ENCODE measurements at places on chromosomes 3 and 15. TPM values are rescaled to one million over a fixed set of nuclear protein-coding genes. Genes with fewer than 3 reads are reported as not detected.

GRCh38 chr3:142808103-142808917 lies 80.6 kb downstream of the PCOLCE2 start:
- DNase-seq = no peak

GRCh38 chr3:163562625-163563024 lies 1515.7 kb downstream of the SI start:
- no peak for DNase-seq

DNA sequence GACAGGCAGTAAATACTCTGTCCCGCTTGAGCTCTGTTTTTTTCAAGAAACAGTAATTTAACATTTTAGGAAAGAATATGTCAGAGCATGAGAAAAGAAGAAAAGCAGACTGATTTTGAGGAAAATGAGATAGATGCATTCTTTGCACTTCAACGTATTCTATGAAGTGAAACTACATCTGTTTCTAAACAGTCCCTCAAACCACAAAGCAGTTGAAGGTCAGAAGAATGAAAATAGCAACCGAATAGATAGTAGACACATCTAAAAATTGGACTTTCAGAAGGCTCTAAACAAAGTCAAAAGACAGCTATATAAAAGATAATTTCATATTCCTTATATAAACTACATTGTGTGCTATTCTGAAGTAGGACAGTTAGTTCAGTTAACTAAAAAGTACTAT lies 172.6 kb upstream of the LRRC3B start:
- DNase-seq = no peak

- no peak for DNase-seq
These were observed 188.3 kb downstream of the IL5RA start for GRCh38 chr3:2921903-2922302.

- no peak for DNase-seq
These were observed 116.2 kb downstream of the CHSY1 start for GRCh38 chr15:101135532-101136166.

GRCh38 chr15:36622197-36622795 lies 42.9 kb downstream of the CDIN1 start:
- DNase-seq = no peak

- no peak for DNase-seq
These were observed 89.4 kb downstream of the EFL1 start for GRCh38 chr15:82173108-82173507.

DNA sequence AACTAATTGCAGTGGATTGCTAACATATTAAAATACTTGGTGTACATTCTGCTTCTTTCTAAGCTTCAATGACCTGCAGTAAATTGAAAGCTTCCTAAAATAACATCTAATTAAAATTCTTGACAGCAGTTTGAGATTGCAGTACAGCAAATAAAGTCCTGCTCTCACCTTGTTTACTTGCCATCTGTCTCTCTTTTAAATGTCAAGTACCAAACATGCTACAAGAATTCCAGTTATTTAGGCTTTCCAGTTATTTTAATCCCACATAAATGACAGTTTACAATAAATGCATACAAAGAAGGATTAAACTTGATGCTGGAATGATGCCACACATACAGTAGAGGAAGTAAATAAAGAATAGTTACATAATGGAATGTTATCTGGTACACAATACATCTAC lies 33.2 kb downstream of the CBLB start:
- DNase-seq = no peak

GRCh38 chr3:16848007-16848406 lies 36.7 kb upstream of the PLCL2 start:
- no peak for DNase-seq

DNA sequence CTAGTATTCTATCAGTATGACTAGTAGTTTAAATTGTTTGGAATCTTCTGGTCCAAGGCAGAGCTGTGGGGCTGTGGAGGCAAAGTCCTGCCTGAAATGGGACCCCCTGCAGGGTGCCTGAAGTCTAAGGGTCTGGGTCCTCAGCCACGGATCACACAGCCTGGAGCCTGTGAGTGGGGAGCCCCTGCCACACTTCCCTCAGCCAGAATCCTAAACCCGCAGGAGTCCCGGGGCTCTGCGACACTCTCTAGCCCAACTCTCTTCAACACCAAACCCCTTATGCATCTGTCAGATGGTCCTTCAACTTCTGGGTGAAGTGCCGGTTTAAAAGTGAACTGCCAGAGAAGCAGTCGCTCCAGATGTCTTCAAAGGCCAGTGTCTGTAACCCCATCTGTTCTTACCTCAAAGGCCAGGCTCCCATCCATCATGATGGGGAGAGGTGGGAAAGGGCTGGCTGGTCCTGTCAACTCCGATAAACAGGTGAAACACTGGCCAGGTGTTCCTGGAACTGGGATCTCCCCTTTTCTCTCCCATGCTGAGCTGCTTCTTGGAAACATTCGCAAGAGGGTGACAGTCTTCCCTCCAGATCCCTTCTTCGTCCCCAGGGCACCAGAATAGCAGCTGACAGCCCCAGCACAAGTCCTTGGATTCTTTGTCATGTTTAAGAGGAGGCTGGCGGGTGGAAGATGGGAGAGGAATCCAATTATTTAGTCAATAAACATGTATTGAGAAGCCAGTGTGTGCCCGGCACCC lies 45.6 kb downstream of the CPN2 start:
- no peak for DNase-seq

DNA sequence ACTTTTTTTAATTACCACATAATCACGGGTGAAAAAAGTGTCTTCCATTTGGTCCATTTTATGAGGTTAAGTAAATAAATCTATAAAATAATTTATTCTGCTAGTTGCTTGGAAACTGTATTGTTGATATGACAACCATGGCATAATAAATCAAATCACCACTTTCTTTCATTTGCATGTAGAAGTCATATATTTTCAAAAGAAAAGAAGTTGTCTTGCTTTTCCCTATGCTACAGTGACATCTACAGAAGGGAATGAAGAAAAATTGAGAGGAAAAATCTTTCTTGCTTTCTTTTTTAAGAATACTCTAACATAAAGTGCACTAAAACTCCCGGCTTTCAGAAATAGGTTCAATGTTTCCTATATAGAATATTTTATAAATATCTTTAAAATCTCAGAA lies 228.5 kb downstream of the ZBBX start:
- DNase-seq = no peak

DNA sequence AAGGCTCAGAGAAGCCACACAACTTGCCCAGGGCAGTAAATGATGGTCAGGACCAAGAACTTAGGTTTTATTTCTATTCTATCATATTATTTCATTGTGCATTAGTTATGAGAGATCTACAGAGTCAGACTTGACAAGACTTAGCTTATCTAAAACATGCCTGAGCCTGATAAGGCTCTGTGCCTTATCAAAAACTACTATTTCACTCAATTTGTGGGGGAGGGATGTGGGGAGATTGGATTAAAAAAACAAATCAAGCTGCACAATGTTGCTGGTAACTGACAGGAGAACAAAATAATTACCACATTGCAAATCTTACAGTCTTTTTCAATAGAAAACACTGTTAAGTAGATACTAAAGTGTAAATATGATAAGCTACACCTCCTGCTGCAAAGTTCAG lies 16.0 kb downstream of the HACD2 start:
- DNase-seq = no peak

- peak; percentile 55 for DNase-seq
These were observed at the start of gene LEKR1 for GRCh38 chr3:156826144-156826895. TSS of gene LEKR1 (plus strand) at chr3:156826353. CDS start at chr3:156829330, 2,977 bp downstream.

- DNase-seq = no peak
These were observed 775.3 kb upstream of the ARPP21 start for GRCh38 chr3:34864011-34864410.

GRCh38 chr3:179852142-179852905 lies 184.4 kb downstream of the PEX5L start:
- DNase-seq = no peak

DNA sequence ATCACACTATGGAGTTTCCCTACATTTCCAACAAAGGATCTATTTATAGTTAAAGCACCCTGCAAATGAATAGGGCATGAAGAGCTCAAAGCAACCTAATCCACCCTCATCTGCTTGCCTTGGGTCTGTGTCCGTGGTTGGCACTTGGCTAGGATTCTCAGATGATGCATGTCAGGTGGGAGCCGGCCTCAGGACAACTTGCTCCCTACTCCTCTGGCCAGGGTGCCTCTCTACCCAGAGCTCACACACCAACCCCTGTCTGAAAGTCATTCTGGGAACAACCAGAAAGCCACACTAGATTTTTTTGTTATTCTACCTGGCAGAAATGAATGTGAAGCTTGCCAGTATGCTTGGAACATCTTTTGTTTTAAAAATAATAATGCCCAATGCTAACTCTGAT lies 13.2 kb downstream of the ARHGEF3 start:
- DNase-seq = no peak

GRCh38 chr3:189551007-189551406 lies 80.2 kb upstream of the TP63 start:
- no peak for DNase-seq

Gene HEG1
- 41.9 TPM for total RNA-seq

Gene MESP2
- total RNA-seq = 0.58 TPM

Gene CLN6
- 34.2 TPM for total RNA-seq

Gene CISH
- total RNA-seq = 1.3 TPM

Gene PTH1R
- total RNA-seq = 30.9 TPM

Gene FBXL2
- 53.7 TPM for total RNA-seq

Gene CCR3
- not detected for total RNA-seq

Gene SAMMSON
- 0.78 TPM for total RNA-seq

Gene PLA2G4F
- not detected for total RNA-seq

Gene GATA2
- 4.0 TPM for total RNA-seq

Gene RPUSD3
- total RNA-seq = 44.5 TPM

Gene CFAP91
- total RNA-seq = 6.4 TPM

Gene MLF1
- total RNA-seq = 13.3 TPM

All from dorsolateral prefrontal cortex (tissue), 122 donors.